Hematopoietic multipotent progenitor cell treated with erythropoietin and hydrocortisone succinate and interleukin-3 and kit ligand, for 8 days (in vitro differentiated cells): ENCODE measurements at places on chromosomes 5 and 9.

GRCh38 chr9:89234205-89235067 is 55.8 kb upstream of the SHC3 start:
- no peak for DNase-seq

- DNase-seq: no peak
Measured at GRCh38 chr9:84617411-84618029, 52.0 kb upstream of the NTRK2 start.

DNA sequence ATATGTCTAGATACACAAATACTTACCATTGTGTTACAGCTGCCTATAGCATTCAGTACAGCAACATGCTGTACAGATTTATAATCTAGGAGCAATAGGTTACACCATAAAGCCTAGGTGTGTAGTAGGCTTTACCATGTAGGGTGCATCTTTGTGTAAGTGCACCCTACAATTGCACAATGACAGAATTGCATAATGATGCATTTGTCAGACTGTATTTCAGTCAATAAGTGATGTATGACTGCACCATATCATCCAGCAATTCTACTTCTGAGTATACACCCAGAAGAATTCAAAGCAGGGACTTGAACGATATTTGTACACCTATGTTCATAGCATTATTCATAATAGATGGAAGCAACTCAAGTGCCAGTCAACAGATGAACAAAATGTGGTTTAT is 100.4 kb upstream of the SLC44A1 start:
- DNase-seq: no peak

- no peak for DNase-seq
Measured at GRCh38 chr9:105143136-105143430, 101.4 kb upstream of the SLC44A1 start.

GRCh38 chr5:124645396-124645795 is 101.0 kb downstream of the ZNF608 start:
- DNase-seq: no peak

DNA sequence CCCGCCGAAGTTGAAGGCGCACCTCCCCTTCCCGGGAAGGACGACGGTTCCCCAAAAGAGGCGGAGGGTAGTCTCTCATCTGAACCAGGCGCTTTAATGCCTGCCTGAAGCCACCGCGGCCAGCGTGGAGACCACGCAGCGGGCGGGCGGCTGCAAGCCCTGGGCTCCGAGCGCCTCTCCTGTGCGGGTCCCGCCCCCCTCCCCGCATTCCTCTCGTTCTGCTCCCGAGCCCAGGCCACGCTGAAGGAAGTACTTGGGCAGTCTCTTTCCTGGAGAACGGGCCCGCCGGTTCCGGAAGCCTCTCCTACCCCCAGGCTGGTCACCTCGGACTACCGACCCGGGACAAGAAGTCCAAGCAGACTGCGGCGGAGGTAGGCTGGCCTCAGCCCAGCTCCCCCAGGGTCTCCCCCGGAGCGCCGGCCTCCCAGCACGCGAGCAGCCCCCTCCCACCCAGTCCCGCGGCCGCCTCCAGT is 571 bp downstream of the PPIC start:
- DNase-seq: no peak

DNA sequence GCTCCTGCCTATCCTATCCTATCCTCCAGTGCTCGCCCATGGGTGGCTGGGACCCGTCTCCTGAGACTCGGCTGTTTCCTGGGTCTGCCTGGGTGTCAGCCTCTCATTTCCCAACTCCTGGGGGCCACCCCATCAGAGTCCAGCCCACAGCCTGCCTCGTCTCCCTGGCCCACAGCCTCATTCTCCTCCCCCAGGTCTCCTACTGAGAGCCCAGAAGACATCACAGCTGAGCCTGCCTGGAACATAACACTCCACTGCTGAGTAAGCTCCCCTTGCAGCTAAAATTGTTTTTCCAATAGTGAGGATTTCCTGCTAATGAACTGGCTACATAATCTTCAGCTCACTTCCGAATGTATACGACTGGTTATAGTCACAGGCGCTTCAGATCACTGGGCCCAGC is 95.3 kb downstream of the TTLL11 start:
- DNase-seq: no peak

- no peak for DNase-seq
Measured at GRCh38 chr5:89071941-89072331, 189.0 kb upstream of the MEF2C start.

DNA sequence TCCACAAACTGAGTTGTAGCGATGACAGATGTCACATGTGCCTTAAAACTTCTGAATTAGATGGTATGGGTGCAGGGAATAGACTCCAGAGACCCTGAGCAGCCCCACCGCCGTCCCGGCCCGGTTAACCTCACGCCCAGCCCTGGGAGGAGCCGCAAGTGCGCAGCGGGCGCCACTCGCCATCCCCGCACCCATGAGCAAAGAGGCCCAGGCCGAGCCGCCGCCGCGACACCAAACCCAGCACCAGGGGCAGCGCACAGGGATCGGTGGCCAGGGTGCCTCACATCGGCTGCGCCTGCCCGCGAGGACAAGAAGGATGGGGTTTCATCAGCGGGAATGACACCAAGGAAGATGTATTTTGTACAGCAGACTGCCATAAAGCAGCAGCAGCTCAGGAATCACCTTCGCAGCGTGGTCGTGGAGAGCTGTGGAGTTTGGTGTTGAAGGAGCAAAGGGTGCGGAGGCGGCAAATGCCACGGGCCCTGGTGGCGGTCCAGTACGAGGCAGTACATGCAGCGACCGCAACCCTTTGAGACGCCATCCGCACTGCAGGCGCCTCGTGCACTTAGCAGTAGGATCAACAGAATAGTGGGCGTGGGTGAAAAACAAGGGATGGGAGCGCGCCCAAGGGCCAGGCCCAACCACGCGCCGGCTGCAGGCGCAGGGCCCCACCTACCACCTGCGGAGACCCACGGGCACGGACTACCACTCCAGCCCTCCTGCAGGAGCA is 89.7 kb downstream of the ZNF366 start:
- DNase-seq: no peak

DNA sequence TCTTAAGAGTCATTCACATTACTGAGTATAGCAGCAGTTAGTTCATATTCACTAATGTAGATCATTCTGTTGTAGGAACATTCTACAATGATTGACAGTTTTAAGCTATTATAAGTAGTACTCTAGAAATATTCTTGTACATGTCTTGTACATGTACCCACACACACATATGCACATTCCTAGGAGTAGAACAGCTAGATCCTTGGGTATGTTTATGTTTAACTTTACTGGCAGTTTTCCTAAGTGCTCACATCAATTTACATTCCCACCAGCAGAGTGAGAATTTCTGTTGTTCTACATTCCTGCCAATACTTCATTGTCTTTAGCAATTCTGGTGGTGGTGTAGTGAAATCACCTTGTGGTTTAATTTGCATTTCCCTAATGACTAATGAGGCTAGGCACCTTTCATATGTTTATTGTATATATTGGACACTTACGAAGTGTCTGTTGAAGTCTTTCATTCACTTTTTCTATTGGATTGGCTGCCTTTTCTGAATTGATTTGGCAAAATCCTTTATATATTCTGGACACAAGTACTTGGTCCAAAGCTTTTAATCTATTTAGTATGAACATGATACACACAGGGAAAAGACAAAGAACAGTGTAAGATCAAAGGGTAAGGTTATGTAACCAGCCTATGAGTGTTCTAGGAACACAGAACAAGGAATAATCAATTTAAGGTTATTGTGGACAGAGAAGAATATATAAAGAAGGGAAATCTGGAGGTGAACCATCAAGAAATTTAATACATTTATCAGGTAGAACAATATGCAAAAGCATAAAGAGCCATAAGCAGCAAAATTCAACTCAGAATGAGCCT is 95.6 kb downstream of the MLLT3 start:
- no peak for DNase-seq
